ENCODE measurements at places on chromosomes 5 and 9.

DNA sequence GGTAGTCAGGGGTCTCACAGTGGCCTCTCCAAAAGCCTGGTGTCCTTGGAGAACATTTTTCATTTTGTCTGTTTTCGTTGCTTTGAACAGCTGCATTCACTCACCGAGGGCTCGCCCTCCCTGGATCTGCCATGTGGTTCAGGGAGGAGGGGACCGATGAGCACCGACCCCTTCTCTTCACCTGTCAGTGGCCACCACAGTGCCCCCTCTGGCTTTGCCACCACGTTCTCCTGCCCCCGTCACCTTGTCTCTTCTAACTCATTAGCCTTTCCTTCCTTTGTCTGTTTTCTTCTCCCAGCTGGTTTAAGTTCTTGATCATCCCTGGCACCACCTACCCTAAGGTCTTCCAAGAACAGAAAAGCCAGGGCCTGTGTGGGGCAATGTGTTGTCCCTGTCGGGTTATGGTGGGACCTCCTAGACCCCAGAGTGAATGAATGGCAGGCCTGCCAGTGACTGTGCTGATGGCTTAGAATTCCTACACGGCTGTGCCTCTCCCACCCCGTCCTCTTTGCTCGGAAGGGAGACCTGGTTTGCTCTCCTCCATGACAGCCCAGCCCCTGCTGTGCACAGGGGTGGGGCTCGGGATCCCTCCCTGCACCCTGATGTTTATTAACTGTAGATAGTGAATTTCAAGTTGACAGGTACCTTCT, 90.0 kb downstream of the ANKRD33B start:
- no peak for DNase-seq

- peak; percentile 16 for DNase-seq
Measured at GRCh38 chr5:156241266-156241665, 85.7 kb upstream of the SGCD start.

DNA sequence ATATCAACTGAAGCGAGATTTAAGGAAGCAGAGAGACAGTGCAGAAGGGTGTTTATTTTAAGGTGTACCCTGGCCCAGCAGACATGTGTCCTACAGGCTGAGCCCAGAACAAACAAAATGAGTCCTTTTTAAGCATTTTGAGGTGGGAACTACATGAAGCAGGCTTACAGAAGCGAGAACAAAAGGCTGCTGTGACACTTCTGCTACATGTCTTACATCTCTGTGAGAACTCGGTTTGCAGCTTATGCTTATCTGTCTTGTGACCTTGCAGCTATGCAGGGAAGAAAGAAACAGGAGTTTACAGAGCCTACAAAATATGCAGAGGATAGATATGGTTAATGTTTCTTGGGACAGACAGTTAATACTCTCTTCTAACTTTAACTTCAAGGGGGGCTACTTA, 295.9 kb downstream of the CEMIP2 start:
- no peak for DNase-seq

DNA sequence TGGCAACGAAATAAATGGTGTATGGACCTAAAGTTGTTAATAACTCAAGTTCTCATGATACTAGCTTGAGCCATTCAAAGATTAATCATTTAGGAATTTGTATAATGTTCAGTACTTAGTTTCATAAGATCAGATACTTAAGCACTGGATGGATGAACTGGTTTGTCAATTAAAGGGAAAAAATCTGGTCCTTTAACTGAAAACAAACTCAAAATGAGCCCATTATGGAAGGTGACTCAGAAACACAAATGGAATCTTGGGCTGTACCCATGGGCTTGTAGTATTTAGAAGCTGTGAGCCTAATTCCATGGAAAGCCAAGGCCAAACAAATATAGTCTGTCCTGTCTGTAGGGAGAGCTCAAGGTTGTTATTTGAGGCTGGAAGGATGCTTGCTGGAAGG, 27.6 kb upstream of the ADRB2 start:
- peak; percentile 44 for DNase-seq

- no peak for DNase-seq
Measured at GRCh38 chr9:88433583-88434255, 45.5 kb downstream of the SPIN1 start.

- no peak for DNase-seq
Measured at GRCh38 chr5:54988817-54989216, 3.4 kb upstream of the ESM1 start.

DNA sequence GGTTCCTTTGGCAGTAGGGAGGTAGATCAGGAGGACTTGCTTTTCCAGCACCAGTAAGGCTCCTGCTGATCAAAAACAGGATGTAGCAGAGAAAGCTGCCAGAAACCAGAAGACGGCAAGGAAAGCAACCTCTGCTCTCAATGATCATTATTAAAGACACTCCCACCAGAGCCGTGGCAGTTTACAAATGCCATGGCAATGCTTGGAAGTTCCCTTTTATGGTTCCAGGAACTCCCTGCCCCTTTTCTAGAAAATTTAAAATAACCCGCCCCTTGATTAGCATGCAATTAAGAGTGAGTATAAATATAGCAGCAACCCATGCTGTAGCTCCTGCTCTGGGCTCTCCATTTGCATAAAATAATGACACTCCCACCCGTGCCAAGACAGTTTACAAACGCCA, 16.1 kb downstream of the EQTN start:
- DNase-seq = peak; percentile 9

DNA sequence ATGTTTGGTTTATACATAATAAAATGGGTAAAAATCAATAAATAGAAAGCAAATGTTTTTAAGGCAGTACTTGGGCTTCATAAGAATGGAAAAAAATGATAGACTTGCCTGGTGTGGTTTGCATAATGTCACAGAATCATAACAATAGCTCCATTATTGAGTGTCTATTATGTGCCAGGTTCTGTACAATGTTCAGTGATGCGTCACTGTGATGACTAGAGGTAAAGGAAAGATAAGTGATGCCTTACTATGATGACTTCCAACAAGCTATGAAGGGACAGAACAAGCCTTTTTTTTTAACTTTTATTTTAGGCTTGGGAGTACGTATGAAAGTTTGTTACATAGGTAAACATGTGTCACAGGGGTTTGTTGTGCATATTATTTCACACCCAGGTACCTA, 128.8 kb downstream of the TMC1 start:
- no peak for DNase-seq

DNA sequence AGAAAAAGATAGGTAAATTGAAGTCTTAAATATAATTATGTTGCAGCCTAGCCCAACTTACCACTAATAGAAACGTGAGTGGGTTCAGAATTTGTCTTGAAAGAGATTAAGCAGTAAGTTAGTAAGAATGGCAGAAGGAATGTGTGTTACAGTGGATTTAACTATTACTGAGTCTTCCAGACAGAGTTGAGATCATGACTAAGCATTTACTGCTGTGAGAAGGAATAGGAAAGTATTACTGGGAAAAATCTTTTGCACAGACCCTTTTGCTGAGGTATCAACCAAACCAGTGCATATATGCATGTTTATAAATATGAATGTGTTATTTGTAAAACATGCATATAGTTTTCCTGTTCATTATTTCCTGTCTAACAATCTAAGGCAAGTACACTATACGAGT, 112.8 kb upstream of the EFNA5 start:
- peak; percentile 29 for DNase-seq

DNA sequence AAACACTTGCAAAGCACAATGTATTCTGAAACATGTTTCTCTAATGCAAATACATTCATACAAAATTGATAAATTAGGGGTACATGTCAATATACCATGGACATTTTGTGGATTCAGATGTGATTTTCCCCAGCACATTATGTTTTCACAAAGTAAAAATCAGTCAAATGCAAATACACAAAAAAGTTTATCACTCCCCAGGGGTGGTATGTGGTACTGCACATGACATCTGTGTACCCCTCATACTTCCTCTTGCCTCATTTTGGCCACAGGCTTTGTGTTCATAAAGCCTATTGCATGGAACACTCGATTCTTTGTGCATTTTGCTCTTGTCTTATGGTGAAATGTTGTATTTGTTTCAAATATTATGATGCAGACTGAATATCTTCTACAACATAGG, 116.8 kb upstream of the PDE4D start:
- DNase-seq = no peak

DNA sequence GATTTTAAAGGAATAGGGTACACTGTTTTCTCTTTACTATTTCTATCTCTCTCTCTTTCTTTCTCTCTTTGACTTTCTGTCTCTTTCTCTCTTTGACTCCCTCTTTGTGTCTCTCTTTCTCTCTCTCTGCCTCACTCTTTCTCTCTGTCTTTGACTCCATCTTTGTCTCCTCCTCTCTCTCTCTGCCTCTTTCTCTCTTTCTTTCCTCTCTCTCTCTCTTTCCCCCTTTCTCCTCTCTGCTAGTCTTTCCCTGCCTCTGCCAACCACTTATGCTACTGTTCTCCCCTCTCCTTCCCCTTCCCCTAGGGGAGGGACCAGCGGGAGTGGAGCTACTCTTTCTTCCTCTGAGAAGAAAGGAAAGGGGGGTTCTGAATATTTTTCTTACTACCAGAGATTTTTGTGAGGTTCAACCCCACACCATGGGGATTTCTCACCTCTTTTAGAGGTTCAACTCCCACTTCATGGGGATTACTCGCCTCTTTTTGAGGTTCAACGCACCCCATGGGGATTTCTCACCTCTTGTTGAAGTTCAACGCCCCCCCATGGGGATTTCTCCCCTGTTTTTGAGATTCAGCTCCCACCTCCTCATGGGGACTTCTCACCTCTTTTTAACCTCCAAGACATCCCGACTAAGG, 309.9 kb downstream of the NR3C1 start:
- DNase-seq = no peak

DNA sequence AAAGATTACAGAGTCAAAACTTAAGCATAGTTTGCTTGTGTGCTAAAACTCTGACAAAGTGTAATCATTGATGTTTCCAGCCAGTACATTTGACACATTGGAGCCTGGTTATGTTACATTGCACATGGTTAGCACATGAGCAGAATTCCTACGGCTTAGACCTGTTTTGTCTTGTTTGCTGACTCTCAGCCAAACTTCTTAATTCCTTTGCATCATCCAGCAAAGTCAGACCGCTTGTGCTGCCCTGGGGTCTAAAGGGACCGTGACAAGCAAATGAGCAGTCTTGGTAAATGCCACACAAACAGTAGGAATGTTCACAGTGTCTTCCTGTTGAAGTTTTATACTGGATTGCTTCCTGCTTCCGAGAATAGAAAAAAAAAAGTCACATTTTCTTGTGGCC, 72.0 kb upstream of the ENTREP1 start:
- peak; percentile 63 for DNase-seq

DNA sequence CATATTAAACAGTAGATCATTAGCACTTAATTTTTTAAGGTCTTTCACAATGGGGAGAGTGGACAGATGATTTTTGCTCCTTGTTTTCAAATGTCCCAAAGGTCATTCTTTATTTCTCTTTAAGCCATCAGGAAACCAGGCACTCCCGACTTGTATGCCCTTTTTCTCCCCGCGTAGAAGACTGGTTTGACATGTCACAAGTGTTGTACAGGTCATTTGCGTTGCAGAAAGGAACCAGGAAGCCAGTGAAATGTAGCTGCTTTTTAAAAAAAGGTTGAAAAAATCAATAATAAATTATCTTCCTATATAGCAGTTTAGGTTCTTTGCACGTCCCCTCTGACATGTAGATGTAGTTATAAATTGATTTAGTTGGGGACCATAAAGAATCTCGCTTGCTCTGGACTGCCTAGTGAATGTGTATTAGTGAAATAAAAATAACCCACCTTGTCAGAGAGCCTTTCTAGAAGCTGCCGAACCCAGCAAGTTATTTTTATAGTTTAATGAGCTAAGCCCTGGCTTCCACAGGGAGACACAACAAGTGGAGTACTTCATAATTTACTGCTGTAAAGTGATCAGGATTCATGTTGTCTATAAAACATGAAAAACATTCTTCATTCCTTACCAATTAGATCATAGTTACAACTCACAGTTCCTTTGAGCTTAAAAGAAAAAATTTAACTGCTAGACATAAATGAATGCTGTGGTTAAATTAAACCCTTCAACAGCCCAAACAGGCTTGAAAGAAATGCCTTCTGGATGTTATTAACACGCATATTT, 404.6 kb downstream of the CSNK1G3 start:
- DNase-seq = peak; percentile 95

- peak; percentile 88 for DNase-seq
Measured at GRCh38 chr5:96031811-96032261, 70.2 kb upstream of the ELL2 start.

GRCh38 chr5:1801222-1801966, at the start of gene NDUFS6:
NDUFS6 (plus strand) TSS chr5:1801407; CDS start chr5:1801418, 11 bp downstream.
- peak; percentile 52 for DNase-seq

GRCh38 chr5:54905246-54905795, 80.1 kb downstream of the ESM1 start:
- DNase-seq = peak; percentile 25

DNA sequence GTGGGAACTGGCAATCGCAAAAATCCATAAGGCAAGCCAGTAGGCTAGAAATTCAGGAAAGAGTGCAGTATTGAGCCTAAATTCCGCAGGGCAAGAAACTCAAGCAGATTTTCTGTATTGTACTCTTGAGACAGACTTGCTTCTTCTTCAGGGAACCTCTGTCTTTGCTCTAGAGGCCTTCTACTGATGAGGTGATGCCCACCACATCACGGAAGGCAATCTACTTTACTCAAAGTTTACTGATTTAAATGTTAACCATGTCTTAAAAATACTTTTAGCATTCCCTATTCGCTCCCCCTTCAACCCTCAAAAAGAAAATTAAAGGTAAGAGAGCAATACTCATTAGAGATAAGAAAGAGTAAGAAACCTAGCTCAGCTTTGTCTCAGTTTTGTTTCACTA, 11.3 kb downstream of the IL7R start:
- DNase-seq = no peak

GRCh38 chr9:35930521-35930920, 21.2 kb downstream of the SPAAR start:
- DNase-seq = no peak

DNA sequence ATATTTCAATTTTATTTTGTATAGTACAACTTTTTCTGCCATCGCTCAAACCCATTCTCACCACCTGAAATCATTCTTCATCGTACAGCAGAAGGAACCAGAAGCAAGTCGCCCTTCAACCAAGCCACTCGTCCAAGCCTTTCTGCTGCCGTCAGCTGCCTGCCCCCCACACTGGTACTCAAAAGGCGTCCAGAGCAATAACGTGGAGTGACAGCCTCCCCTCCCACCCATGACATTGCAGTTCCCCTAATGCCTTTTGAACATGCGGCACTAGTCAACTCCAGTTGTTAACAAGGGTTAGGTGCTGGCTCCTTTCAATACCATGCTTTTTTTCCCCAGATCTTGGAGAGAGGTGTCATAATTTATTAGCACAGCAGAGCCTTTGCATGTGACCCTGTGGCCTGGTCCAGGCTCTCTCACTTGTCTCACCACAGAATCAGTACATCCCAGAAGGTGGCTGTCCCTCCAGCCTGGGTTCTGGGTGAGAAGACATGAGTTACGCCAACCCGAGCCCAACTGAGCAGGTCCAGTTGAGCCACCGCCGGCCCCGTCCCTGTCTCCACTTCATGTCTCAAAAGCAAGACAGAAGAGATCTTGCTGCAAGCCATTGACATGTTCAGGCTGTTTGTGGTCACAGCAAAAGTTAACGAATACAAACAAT, 20.4 kb upstream of the MED10 start:
- no peak for DNase-seq

- DNase-seq = no peak
Measured at GRCh38 chr5:1517838-1518237, 5.9 kb downstream of the LPCAT1 start.

Measured in AG10803 (cell line).